ENCODE measurements at places on chromosomes 6 and 20. TPM values are rescaled to one million over a fixed set of nuclear protein-coding genes. Genes with fewer than 3 reads are reported as not detected.

Gene ZNF217
- total RNA-seq: 15.8 TPM

Gene APCDD1L
- 1.6 TPM for total RNA-seq

Gene SLC13A3
- 4.2 TPM for total RNA-seq

Gene PDYN
- total RNA-seq: not detected

Gene GSTA2
- total RNA-seq: not detected
